ENCODE measurements at places on chromosomes 5 and 9. TPM values are rescaled to one million over a fixed set of nuclear protein-coding genes. Genes with fewer than 3 reads are reported as not detected.

DNA sequence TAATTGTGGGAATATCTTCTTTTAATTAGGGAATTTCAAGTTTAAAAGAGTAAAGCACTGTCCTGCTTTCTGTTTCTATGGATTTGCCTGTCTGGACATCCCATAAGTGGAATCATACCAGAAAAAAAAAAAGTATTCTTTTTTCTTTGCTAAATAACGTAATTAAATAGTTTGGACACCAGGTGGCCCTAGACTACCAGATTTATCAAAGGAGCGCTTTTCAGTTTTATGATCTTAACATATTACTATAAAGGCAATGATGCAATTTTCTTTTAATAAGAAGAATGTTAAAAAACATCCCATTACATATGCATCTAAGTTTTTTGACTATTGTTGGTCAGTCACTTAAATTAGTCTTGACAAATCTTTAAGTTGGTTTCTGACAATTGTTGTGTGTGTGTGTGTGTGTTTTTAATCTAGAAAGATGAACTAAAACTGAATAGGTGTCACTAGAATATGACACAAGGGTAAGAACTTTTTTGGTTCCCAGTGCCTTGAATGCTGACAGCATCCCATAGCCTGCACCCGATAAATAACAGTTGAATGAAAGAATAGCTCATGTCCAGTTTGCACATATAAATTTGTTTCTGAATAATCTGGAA lies 49.5 kb downstream of the C5orf22 start:
- DNase-seq = no peak

- no peak for DNase-seq
These were observed 1220.0 kb downstream of the PTPRD start for GRCh38 chr9:9392755-9393154.

DNA sequence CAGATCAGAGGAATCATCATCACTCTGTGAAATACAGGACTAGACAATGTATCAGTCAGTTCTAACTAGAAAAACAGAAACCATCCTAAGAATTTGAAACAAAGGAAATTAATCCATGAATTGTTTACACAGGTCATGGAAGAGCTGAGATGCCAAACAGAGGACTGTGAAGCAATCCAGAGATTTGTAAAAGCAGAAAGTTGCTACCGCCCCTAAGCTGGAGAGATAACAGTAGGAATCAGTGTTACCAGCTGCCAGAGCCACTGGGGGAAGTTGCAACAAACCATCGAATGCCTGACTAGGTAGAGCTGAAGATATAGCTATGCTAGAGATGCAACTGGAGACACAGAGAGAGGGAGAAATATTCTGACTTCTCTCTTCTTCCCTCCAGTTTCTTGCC lies 10.4 kb upstream of the MIER3 start:
- no peak for DNase-seq

DNA sequence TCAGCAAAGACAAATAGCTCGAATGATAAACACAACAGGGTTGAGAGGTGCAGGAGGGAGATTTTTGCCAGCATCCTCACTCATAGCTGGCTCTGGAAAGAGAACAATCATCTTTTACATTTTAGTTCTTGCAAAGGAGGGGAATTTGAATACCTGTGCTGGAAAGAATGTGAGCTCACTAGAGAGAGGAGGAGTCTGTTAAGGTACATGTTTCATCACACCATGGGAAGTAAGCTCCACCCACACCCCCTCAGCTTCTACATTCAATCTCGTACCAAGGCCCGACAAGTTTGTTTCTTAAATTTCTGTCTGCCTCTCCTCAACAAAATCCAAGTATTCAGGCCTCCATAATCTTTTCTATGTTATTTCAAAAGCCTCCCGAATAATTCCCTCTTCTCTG lies 254.6 kb downstream of the BRINP1 start:
- no peak for DNase-seq

DNA sequence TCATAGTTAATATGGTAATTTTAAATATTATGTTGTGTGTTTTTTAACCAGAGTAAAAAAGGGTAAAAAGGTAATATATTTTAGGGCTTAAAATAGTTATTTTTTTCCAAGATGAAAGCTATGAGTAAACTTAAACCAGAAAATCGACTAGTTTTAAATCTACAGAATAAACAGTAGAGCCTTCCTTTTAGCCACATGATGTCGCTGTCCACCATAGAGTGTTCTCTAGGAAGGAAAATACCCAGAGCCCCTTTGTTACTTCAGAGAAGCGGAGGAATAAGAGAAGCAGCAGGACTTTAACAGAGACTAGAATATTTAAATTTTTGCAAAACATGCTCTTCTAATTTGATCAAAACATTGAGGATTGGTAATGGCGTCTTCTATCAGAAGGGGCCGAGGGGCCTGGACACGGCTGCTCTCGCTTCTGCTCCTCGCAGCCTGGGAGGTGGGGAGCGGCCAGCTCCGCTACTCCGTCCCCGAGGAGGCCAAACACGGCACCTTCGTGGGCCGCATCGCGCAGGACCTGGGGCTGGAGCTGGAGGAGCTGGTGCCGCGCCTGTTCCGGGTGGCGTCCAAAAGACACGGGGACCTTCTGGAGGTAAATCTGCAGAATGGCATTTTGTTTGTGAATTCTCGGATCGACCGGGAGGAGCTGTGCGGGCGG lies at the start of gene PCDHA2:
TSS of gene PCDHA2 (plus strand) at position 258 of the 664 bp plus-strand sequence.
- DNase-seq = no peak

GRCh38 chr9:91182429-91183225 lies 179.1 kb downstream of the AUH start:
- DNase-seq = no peak

GRCh38 chr9:122781671-122782070 lies 7.1 kb upstream of the OR5C1 start:
- no peak for DNase-seq

DNA sequence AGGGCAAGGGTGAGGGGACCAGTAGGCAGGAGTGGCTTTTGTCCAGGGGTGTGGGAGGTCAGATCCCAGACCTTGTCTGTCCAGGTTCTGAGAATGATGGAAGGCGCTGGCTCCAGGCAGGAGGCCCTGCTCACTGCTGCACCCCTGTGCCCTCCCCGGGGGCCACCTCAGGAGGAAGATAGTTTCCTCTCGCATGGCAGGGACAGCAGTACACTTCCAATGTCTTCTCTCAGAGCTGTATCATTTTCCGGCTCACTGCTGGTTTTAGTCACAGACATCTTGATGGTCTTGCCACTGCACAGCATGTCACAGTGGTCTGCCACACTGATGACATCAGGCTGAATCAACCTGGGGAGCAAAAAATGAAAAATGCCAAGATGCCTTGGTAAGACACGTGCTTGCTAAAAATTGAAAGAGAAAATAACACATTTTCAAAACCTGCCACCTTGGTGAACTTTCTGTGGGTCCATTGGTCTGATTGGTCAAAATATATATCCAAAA lies 3.3 kb upstream of the SLC6A3 start:
- DNase-seq = peak; percentile 25

GRCh38 chr5:14407051-14407450 lies 174.5 kb upstream of the OTULINL start:
- no peak for DNase-seq

GRCh38 chr5:41815261-41815660 lies 55.0 kb downstream of the OXCT1 start:
- DNase-seq = no peak

DNA sequence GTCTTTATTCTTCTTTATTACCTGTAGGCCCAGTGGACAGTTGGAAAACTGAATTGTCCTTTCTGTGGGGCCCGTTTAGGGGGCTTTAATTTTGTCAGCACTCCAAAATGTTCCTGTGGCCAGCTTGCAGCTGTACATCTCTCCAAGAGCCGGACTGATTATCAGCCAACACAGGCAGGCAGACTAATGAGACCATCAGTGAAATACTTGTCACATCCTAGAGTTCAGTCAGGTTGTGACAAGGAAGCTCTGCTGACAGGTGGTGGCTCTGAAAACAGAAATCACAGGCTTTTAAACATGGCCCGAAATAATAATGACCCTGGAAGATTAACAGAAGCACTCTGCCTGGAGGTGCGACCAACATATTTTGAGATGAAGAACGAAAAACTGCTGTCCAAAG lies 47.9 kb downstream of the RNF180 start:
- DNase-seq = no peak

DNA sequence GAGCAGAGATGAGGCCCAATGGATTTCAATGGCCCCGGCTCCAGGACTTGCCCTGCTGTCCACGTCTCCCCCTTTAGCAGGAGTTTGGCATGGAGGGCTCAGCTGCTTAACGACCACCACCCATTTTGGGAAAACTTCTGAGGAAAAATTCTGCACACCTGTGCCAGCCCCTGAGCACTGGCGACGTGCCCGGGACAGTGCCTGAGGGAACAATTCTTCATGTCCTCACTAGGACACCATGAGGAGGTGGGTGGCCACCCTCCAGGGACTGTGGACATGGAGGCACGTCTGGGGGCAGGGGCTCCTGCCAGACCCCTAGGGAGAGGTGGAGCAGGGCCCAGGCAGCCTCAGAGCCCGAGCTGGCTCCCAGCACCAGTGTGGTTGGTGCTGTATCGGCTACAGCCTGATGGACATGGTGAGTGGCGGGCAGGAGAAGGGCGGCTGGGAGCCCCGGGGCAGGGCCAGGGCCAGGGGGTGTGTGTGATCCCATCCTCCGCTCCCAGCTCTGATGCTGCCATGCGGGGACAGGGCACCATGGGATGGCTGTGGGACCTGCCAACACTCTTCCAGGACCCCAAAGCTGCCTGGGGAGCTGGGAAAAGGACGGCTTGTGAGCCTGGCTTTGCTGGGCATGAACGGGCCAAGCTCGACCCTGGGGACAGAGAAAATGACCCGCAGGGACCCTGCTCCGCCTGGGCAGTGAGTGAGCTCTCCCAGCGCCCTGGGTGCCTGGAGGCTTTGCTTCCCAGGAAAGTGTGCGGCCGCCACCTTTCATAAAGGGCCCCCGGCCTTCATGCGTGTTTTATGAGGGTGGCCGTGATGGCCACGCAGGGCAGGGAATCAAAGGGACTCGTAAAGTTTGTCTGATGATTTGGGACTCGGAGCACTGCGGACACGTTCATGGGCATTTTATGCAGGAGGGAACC lies 3.6 kb upstream of the QSOX2 start:
- peak; percentile 51 for DNase-seq

- no peak for DNase-seq
These were observed 185.9 kb upstream of the RASA1 start for GRCh38 chr5:87081511-87082372.

DNA sequence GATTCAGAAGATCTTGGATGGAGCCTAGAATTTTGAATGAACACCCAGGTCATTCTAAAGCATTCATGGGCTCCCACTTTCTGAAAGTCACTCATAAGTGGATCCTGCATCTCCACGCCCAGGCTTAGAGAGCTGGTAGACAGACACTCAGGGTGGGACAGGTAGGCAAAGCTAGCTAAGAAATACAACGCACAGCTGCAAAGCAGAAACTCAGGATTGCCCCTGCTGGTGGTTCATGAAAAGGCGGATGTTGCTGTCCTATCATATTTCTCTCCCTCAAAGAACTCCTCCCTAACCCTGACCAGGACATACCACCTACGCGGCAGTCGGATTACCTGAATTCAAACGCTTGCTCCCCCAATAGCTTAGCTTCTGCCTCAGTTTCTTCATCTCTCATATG lies 226.5 kb downstream of the GLIS3 start:
- no peak for DNase-seq

DNA sequence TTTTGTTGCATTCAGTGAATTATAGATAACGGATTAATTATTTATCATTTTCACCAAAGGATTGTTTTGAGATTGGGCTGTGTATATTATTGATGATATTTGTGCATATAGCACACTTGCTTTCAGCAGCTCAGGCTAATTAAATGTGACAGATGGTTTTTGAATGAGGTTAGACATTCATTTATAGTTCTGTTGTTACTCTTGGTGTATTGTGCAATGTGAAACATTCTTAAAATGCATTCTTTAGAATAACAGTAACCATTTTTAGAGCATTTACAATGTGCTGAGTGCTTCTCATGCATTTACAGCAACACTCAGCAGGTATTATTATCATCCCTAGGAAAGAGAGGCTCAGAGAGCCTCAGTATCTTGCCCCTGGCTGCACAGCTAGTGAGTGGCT lies 23.8 kb downstream of the NANS start:
- DNase-seq = no peak

- DNase-seq = no peak
These were observed 10.1 kb upstream of the ADRB2 start for GRCh38 chr5:148816357-148816756.

GRCh38 chr9:30244877-30245276 lies 2139.6 kb upstream of the ACO1 start:
- no peak for DNase-seq

DNA sequence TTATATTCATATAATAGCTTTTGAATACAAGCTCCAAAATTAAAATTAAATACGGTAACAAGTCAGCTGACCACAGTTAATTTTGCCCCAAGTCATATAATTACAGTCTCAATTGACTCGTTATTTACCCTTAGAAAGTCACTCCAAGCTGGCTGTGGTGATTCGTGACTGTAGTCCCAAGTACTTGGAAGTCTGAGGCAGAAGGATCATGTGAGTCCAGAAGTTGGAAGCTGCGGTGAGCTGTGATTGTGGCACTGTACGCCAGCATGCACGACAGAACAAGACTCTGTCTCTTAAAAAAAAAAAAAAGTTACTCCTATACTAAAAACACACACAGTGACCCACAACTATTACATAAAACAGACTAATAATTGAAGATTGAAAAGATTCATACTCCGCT lies 31.6 kb upstream of the DTWD2 start:
- DNase-seq = no peak

DNA sequence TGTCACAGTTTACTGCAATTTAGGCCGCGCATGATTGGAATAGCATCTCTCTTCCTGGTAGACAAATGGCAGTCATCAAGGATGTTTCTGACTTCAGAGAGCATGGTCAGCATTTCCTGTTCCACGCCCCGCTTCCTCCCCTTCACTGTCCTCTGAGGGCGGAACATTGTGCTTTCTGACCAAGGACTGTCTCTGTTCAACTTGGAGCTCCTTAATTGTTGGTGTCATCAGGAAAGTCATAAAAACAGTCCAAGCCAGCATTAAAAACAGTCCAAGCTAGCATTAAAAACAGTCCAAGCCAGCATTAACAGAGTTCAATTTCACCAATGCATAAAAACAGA lies 301.3 kb upstream of the IRX4 start:
- no peak for DNase-seq

GRCh38 chr5:40879163-40879942 lies 29.9 kb upstream of the C7 start:
- DNase-seq = no peak

- DNase-seq = no peak
These were observed 490.2 kb upstream of the RORB start for GRCh38 chr9:74006935-74007334.

GRCh38 chr5:14211818-14212803 lies 69.0 kb downstream of the TRIO start:
- DNase-seq = no peak

- no peak for DNase-seq
These were observed 16.6 kb downstream of the SPTLC1 start for GRCh38 chr9:92098638-92099037.

GRCh38 chr9:93976973-93977372 lies 21.8 kb upstream of the BARX1 start:
- no peak for DNase-seq

Gene HEMGN
- not detected for total RNA-seq

Gene CYLC2
- total RNA-seq = not detected

Gene LHX2
- total RNA-seq = not detected

Gene CDH18
- not detected for total RNA-seq

Gene TNC
- 7.6 TPM for total RNA-seq

Gene CDO1
- 2.6 TPM for total RNA-seq

Gene DNAJC21
- 113 TPM for total RNA-seq

Gene KIF4B
- total RNA-seq = 0.54 TPM

Gene C5orf47
- total RNA-seq = not detected

Gene PPP6C
- 51.4 TPM for total RNA-seq

Gene ZDHHC11
- 1.6 TPM for total RNA-seq

Gene IGIP
- total RNA-seq = 11.6 TPM

Gene ATP10B
- not detected for total RNA-seq
